Activated naive CD4-positive, alpha-beta T cell treated with anti-CD3 and anti-CD28 coated beads, Interleukin-2, amount 50 U/mL, for 72 hours (primary cell): ENCODE measurements at places on chromosomes 2 and 18. TPM values are rescaled to one million over a fixed set of nuclear protein-coding genes. Genes with fewer than 3 reads are reported as not detected.

The CABLES1 gene
- 5.6 TPM for total RNA-seq

DNA sequence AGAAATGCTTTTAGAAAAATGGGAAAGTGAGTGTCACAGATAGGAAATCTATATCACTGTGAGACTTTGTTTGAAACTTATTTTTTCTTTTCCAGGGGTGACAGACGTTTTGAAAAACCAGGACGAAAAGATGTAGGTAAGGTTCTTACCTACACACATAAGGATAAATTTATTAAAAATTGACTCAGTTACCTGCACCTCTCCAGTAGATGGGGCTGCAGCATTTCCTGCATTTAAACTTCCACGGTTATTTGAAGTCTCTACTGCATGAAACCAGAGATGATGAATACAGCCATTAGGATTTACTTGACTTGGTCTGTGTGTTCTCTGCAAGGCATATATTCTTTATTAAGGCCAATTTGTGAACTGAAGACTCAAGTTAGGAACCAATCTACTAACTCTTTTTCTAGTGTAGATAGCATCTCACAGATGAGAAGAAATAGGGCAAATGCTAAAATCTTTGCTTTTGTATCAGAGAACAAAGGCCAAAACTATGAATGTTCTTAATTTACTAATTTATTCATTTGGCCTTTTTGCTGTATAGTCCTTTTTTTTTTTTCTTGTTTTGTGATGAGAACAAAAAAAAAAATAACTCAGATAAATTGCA is 15.0 kb downstream of the KCNJ13 start:
- DNase-seq, result peak; percentile 30

The PLGLB2 gene
- total RNA-seq, result not detected

DNA sequence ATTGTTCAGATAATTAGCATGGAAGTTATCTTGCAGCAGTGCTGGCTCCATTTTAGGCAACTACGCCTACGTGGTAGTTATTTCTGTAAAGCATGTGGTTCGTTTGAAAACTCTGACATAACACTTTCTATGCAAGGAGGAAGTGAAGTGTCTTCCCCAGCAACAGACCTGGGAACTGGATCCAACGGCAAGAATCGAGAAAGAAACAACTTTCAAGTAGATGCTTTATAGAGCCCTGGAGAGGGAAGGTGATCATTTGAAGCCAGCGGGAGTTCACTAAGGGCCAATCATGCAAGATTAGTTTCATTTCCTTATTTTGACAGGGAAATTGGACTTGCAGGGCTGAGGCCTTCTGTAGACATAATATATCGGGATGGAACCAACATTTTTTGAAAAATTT is 218.3 kb downstream of the ACKR3 start:
- no peak for DNase-seq
